ENCODE measurements at places on chromosomes 3 and 15.

GRCh38 chr3:46462111-46462510 is 2.6 kb downstream of the LTF start:
- no peak for DNase-seq

- DNase-seq = no peak
Observed at GRCh38 chr3:4079339-4080195, 223.6 kb upstream of the SETMAR start.

DNA sequence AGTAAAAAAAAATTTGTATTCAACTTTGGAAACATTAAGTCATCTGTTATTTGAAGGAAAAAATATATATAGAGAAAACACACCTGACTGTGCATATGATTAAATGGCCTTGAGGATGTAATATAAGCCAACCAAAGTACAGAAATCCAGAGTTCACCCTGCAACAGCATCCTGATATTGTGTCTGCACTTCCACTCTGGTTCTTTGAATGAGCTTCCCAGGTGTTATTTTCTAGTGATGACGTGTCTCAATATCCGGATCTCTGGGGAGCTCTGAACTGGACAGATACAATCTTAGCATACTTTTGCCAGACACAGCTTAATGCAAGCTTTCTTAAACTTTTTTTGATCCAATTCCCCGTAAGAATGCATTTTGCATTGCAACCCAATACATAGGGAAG is 19.5 kb upstream of the PIK3CB start:
- DNase-seq = no peak

DNA sequence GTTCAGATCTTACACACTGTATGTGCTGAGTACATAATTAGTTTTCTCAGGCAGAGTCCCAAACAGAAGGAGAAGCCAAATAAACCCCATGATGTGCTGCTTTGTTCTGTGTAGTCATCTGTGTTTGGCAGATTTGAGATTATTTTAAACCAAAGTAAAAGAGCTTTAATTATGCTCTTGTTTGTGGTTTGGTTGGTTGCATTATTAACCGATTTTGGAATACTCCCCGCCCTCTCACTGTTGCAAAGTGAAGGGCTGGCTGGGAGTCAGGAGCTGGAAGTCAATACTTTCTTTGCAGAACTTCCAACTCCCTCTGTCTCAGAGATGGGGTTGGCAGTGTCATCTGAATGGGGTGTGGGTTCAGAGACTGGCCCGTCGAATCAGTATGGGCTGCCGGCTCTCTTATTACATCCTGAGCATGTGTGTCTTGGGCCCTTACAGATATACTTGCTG is 34.4 kb downstream of the SLCO3A1 start:
- DNase-seq = no peak

DNA sequence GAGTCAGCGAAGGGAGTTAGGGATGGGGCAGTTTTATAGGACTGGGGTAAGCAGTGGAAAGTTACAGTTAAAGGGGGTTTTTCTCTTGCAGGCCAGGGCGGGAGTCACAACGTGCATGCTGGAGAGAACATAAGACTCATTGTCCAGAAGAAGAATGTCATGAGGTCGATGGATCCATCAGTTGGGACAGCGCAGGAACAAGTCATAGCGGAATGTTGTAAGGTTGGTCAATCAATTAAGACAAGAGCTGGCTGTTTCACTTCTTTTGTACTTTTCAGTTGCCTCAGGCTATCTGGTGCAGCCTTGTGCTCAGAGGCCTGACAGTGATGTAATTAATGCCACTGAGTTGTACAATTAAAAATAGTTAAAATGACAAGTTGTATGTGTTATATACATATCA is 165.6 kb downstream of the OCA2 start:
- no peak for DNase-seq

GRCh38 chr3:176523114-176523513 is 674.2 kb downstream of the TBL1XR1 start:
- no peak for DNase-seq

GRCh38 chr15:52132066-52132465 is 19.5 kb upstream of the BCL2L10 start:
- no peak for DNase-seq

- DNase-seq = no peak
Observed at GRCh38 chr15:31172606-31173005, 71.1 kb upstream of the TRPM1 start.

- DNase-seq = no peak
Observed at GRCh38 chr3:12224181-12225147, 64.4 kb upstream of the PPARG start.

GRCh38 chr3:179958143-179958542 is 78.6 kb downstream of the PEX5L start:
- no peak for DNase-seq

- DNase-seq = peak; percentile 27
Observed at GRCh38 chr3:32626631-32627030, 56.0 kb upstream of the DYNC1LI1 start.

- no peak for DNase-seq
Observed at GRCh38 chr3:53140847-53141845, 10.9 kb upstream of the RFT1 start.

GRCh38 chr15:82930461-82930860 is 22.1 kb downstream of the HOMER2 start:
- DNase-seq = no peak

- DNase-seq = no peak
Observed at GRCh38 chr15:38687340-38687739, 122.7 kb upstream of the RASGRP1 start.

- peak; percentile 35 for DNase-seq
Observed at GRCh38 chr3:151580591-151580990, 119.7 kb upstream of the IGSF10 start.

Data from urothelium cell line (cell line).